ENCODE measurements at places on chromosomes 1 and 21.
A peak's percentile ranks its signal among the peaks of the same experiment; 100 is the strongest.

DNA sequence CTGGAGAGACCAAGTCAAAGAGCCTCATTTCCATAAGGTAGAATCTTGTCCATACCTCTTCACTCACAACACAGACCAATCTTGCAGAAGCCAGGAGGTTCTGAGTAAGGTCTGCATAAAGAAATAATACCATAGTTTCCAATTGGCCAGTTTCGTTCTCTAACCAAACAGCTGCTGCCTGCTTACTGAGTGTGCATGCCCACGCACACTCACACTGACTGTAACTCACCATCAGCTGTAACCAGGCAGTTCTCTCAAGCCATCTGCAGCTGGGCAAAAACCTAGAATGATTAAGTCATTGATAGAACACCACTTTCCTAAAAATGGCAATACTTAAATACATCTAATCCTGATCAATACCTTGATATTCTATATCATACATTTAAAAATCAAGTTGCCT lies 106.6 kb upstream of the VAV3 start:
- no peak for DNase-seq

DNA sequence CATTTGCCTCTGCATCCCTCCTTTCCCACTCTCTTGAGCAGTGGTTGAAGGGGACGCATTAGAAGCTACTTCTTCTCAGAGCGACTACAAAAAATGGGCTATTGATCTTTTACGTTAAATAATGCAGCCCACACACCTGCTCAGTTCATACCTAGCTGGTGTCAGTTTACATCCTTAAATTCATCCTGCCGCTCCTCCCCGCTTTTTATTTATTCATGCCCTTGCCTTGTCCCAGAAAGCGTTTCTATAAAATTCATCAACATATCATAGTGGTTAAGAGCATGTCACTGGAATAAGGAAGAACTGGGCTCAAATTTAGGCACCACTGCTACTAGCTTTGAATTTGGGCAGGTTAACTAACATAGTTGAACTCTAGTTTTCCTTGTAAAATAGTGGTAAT lies 66.0 kb upstream of the TINAGL1 start:
- DNase-seq: no peak

- DNase-seq: no peak
Observed at GRCh38 chr21:45362077-45362747, 42.8 kb upstream of the COL18A1 start.

DNA sequence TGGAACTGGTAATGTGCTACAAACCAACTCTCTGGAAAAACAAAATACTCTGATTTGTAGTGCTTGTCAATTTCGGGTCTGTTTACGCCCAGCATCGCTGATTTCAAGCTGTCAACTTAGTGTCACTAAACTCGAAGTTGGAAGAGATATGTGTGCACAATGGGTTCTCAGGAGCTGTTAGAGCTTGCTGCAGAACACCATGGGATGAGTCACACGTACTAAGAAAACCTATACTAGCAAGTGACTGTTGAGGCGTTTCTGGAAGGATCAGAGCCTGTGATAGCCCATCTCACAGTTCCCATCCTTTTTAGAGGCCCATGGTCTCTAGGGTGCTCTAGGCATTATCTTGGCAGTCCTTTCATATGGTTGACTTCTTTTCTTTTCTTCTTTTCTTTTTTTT lies 14.3 kb downstream of the GMEB1 start:
- no peak for DNase-seq

DNA sequence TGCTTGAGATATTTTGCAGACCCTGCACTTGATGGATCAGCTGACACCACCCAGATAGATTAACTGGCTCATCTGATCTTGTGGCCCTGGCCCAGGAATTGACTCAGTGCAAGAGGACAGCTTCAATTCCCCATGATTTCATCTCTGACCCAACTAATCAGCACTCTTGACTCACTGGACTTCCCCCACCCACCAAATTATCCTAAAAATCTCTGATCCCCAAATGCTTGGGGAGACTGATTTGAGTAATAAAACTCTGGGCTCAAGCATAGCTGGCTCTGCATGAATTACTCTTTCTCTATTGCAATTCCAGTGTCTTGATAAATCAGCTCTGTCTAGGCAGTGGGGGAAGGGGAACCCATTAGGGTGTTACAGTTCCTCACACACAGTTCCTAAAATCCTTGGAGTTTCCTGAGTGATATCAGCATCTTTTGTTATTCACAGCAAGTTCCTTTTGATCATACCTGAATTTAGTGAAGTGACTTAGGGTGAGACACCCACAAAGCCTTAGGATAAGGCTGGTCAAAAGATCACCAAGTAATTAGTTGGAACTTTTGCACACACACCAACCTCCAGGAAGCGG lies 104.2 kb downstream of the COP1 start:
- no peak for DNase-seq

DNA sequence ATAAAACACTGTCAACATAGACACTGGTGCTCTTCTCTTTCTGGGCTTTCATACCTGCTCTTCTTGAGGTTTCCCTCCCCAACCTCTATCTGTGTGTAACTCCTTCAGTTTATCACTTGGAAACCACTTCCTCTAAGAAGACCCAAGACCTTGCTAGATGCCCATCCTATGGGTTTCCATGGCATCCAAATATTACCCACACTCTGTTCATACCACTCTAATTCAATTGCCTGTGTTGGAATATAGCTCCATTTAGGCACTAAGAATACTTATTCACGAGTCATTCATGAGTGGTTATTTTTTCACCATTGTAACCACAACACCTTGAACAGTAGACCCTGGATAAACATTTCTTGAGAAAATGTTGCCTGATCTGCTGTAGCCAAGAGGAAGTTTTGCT lies 231.1 kb upstream of the SGIP1 start:
- DNase-seq: no peak

- DNase-seq: peak; percentile 16
Observed at GRCh38 chr1:229781453-229781852, 155.4 kb downstream of the URB2 start.

DNA sequence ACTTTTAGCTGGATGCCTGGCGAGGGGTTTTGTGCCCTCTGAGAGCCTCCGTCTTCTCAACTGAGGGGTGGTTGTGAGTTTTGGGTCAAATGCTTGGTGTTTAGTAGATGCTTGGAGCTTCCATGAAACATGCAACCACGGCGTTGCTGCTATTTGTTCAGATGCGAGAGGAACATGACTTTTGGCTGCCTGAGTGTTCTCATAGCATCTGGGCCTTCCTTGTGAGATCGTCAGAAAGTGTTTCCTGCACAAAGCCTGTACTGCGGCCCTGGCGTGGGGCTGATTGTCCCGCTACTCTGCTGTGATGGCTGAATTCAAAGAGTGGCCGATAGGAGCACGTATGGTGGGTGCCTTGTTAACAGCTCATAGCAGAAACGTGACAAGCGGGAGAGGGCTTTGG lies 69.8 kb upstream of the FAM3B start:
- no peak for DNase-seq

DNA sequence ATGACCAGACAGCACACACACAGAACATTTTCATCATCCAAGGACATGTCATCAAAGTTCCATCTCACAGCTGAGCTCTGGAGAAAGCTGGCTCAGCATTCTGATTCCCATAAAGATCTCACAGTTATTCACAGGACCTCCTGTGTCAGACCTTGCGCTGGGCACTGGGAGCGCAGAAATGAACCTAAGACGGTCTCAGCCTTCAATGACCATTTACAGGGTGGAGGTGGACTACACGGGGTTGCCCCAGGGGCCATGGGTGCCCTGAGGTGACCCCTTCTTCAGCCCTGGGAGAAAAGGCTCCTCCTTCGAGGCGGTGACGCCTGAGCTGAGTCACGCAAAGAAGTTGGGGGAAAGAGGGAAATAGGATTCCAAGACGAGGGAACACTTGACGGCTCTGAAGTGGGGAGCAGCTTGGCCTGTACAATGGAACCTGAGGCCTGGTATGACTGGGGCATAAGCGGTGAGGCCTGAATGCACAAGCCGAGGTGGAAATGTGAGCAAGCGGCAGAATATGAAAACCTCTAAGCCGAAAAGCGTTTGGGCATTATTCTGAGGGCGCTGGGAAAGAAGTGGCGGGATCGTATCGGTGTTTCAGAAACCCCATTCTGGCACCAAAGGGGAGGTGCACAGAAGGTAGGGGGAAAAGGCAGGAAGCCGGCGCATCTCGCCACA lies 797 bp downstream of the CC2D1B start:
- peak; percentile 77 for DNase-seq

DNA sequence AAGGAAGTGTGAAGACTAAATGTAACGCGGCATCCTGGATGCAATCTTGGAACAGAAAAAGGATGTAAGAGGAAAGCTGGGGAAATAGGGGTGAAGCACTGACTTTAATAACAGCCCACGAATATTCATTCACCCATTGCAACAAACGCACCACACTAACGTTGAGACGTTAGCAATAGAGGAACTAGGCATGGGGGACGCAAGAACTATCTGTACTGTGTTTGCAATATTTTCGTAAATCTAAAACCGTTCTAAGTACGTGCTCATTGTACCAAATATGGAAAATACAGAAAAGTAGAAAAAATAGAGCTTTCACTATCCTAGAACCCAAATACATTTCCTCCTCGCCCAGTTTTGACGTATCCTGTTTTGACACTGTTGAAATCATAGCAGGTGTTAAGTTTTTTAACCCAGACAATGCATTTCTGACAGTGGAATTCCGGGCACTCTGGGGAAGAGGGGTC lies 3.9 kb downstream of the LAPTM5 start:
- no peak for DNase-seq
